ENCODE measurements at places on chromosomes 3 and 15. TPM values are rescaled to one million over a fixed set of nuclear protein-coding genes. Genes with fewer than 3 reads are reported as not detected.

Gene TRPM1
- not detected for total RNA-seq

Gene TLR9
- not detected for total RNA-seq

Gene TRANK1
- total RNA-seq: 163 TPM

Gene GPR87
- total RNA-seq: not detected

Gene ACTC1
- 10.7 TPM for total RNA-seq

Gene IQCH
- 3.0 TPM for total RNA-seq

Gene GOLGA8H
- not detected for total RNA-seq

GRCh38 chr15:67042551-67043142 lies 22.8 kb upstream of the SMAD3 start:
- no peak for DNase-seq

DNA sequence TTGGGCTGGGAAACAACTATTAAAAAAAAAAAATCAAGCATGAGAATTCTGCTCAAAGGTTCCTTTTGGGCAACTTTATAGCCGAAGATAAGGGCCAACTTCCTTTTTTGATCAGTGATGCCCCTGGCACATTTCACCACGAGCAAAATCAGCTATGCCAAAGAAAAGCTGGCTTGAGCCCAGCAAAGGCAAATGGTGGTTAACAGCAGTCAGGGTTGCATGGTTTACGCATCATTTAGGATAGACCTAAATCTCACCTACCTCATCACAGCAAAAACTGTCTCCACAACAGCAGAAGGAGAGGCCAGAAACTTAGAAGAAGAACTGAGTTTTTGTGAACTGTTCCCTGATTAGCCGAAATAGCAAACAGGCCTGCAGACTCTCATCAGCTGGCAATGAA lies 220.1 kb upstream of the CDIN1 start:
- DNase-seq: no peak

DNA sequence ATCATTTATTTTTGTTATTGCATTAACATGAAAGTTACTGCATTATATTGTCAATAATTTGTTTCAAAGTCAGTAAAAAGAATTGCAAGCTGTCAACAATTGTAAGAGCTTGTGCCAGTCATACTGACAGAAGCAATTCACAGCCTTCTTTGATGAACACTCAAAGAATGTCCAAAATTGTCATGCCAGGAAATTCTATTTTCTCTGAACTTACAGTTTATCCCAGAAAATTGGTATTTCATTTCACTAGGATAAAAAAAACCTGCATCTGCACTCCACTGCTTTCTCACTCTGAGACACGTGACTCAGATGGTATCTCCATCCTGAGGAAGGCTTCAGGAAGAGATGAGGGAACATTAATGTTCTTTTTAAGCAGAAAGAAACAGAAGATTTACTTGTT lies 332.6 kb upstream of the CCDC54 start:
- no peak for DNase-seq

DNA sequence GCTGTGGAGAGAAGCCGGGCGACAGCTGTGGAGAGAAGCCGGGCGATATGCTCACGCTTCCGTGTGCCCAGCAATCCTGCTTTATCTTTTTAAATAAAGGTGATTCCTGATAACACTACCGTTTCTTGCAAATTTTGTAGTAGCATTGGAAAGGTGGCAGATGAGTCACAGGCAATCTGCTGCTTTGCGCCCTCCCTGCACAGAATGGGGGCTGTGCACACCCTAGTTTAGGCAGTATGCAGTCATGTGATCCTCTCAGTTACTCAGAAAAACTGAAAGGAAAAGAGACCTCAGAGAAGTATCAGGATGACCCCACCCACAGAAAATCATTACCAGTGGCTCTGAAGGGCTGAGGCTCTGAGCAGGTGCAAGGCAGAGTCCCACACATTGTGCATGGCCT lies 24.9 kb upstream of the TMCC1 start:
- DNase-seq: no peak

- no peak for DNase-seq
Measured at GRCh38 chr3:17828388-17828787, 86.0 kb upstream of the TBC1D5 start.

- DNase-seq: no peak
Measured at GRCh38 chr3:5488771-5489170, 301.3 kb downstream of the EDEM1 start.

DNA sequence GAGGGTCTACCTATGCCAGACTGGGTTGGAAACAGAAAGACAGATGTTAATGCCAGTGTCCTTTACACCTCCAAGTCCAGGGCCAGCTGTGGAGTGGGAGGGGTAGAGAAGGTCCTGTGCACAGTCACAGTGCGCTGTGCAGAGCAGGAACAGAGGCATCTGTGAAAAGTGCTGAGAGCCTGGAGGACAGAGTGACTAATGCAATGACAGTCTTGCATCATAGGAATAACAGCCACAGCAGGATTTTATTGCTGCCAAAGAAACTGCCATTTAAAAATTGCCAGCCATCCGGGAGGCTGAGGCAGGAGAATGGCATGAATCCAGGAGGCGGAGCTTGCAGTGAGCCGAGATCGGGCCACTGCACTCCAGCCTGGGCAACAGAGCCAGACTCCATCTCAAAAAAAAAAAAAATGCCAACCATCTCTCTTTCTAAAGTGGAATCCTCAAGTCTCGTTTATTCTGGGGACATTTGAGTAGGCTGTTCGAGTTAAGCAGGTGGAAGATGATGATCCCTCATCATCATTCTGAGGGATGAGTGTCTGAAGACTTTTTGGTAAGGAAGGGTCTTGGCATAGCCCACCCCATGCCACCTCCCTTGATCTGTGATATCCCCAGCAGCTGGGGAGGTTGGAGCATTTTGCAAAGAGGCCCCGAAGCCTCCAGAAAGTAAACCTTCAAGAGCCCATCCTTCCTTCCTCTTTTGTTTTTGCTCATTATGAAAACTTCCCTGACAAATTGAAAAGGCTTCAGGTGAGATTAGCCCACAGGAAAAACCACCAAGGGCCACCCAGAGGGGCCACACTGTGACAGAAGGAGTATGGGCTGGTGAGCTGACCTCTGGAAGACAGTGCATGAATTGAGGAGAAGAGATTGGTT lies 7.7 kb downstream of the CCR2 start:
- peak; percentile 56 for DNase-seq

DNA sequence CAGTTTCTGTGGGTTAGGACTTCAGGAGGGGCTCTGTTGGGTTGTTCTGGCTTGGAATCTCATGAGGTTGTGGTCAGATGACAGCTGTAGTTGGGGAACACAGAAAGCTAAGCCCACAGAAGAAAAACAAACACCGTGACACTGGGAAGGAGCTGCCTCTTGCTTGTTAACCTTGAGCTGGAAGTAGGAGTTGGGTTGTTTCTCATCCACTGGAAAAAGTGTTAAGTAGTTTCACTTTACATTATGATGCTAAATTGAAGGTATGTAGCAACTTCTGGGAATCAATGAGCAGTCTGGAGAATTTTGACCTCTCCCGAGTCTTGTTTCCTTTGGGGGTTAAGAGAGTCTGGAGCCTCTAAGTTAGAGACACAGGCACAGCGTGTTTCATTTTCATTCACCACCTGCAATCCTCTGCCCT lies 20.4 kb downstream of the HACD3 start:
- DNase-seq: no peak

DNA sequence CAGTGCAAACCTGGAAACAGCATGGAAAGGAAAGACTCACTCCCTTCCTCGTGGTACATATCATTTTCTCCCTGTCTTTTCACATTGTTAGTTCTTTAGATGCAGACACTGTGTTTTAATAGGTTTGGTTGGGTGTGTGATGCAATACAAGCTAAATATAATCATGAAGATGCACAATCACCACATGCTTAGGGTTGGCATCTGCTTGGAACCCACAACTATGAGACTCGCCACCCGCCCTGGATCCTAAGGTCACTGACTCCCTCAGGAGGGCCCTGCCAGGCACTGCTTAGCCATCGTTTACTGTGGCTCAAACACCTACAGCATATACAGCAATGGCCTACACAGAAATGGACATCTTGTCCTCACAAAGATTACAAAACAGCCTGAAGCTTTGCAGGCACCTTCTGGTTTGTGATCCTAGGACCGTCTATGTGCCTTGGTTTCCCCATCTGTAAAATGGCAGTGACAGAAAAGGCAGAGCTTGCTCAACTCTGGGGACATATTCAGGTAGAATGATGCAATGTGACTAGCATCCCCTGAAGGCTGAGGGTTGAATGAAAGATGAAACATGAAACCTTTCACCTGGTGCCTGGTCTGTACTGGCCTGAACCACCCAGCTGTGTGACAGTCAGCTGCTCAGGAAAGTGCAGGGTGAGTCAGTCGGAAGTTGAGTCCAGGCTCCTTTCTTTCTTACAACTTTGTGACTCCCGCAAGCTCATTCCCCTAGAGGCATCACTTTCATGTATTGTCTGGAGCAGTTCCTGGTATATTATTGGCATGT lies 123.6 kb upstream of the PFN2 start:
- DNase-seq: no peak

DNA sequence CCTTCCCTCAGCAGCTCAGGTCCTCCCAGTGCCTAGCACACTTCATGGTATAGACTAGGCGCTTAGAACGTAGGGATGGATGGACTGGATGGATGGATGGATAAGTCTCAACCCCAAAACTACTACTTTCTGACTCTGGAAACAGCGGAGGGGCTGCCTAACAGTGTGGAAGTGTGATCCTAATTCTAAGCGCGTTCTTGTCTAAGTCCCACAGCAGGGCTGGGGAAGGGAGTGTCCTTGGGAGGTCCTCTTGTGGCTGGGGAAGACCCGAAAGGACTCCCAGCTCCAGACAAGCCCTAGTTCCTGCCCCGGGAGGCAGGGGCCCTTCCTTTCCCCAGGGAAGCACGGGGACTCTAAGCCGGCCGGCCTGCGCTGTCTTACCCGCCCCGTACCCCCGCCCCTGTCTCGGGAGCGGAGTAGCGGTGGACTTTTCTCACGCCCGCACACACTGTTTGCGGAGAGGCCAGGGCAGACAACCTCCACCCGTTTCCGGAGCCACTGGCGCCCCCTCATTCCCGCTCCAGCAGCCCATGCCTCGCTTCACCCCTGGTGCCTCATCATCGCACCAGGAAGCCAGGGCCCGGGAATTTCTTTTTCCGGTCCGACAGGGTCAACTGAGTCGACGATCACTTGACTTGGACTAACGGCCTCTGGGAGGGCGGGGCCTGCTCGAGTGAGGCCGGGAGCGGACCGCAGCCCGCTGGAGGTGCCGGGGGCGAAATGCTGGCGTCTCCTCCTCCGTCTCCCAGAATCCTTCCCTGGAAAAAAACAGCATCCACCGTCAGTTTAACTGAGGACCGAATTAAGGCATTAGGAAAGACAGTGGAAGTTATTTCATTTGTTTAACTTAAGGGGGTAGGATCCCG lies 133.3 kb downstream of the TBC1D2B start:
- peak; percentile 91 for DNase-seq

GRCh38 chr3:73399106-73399505 lies 225.6 kb downstream of the PDZRN3 start:
- no peak for DNase-seq

GRCh38 chr3:153319705-153320554 lies 157.9 kb downstream of the RAP2B start:
- no peak for DNase-seq

- DNase-seq: no peak
Measured at GRCh38 chr3:159877924-159878323, 110.7 kb upstream of the IL12A start.

DNA sequence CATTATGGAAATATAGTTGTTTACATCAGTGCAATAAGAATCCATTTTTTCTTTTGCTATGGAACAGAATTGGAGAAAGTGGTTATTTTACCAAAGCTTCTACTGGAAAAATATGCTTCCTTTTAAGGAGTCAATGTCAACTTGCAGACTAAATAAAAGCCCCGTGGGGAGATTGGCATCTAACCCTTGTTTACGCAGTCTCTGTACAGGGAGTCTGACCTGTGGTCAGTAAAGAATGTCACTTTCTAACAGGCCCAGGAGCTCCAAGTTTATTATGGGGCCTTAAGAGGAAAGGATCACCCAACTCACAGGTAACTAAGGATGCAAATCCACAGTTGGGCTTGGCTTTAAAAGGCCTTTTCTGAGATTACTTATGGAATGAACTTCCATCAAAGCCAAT lies 1751.2 kb downstream of the SI start:
- DNase-seq: no peak

- DNase-seq: no peak
Measured at GRCh38 chr3:113623324-113623723, 73.1 kb downstream of the USF3 start.

GRCh38 chr3:175818811-175819464 lies 959.8 kb downstream of the NAALADL2 start:
- DNase-seq: no peak

DNA sequence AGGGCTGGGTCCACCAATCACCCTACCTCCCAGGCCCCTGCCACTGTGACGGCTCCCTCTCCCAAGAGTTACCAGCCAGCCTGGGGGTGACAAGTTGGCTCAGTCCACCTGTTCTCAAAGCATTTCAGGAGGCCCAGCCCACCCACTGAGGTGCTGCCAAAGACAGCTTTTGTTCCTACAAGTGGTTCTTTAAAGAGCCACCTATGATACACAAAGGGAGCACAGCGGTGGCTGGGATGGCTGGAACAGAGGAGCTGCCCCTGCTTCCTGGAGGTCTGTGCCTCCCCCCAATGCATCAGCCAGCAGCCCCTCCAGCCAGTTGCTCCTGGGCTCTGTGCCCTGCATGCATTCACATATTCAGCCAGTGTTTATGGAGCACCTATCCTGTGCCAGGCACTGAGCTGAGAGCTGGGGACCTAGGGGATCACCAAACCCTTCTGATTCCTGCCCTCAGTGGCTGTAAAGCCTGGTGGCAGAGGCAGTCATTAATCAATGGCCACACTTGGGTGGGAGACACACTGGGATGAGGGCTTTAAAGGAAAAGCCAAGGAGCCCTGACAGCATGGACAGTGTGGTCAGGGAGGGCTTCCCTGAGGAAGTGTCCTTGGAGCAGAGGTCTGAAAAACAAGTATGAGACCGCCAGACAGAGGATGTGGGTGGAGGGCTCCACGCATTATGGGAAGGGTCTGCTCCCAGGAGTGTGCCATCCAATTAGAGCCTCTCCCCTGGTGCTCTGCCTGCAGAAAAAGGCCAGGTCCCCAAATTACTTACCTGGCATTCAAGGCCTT lies 107.1 kb upstream of the LINGO1 start:
- DNase-seq: no peak

DNA sequence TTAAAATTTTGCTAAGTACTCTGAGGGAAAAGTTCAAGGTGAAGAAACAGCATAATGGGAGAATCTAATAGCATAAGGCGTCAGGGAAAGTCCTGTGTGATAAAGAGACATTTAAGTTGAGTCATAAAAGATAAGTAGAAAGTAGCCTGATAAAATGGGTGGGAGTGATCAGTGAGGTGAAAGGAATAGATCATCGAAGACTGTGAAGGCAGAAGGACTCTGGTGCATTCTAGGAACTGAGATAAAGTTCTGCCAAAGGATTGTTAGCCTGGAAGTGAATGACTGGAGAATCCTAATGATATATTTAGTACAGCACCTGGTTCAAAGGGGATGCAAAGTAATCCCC lies 149.9 kb downstream of the CFAP20DC start:
- DNase-seq: no peak

- DNase-seq: no peak
Measured at GRCh38 chr15:46442901-46443590, 808.2 kb downstream of the SQOR start.

DNA sequence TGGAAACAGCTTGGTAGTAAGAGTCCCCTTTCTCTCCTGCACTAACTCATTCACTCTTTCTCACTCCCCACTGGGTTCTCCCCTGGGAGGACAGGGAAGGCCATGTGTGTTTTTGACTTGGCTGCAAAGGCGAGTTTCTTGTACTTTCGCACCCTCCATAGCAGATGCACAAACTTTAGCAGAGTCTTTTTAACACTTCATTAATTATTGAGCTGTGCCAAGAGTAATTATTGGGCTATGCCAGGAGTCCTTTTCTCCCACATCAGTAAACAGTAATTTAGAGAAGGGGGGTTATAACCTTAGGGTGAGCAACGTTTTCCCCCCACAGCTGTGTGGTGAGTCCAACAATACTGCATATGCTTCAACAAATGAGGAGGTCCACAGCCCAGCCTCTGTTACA lies 224.4 kb upstream of the ATP11B start:
- DNase-seq: no peak

Measured in mucosa of descending colon (tissue), 3 donors.